GM12878 (cell line): ENCODE measurements at places on chromosomes 13 and 19. TPM values are rescaled to one million over a fixed set of nuclear protein-coding genes. Genes with fewer than 3 reads are reported as not detected.

GPR4 gene
- not detected in 2 replicates for total RNA-seq

CCL25 gene
- 10.4 and 11.3 TPM in 2 replicates for total RNA-seq

BCAM gene
- total RNA-seq: 0.29 and 0.64 TPM in 2 replicates

- no peaks in the 10 kb centered on the region for H3K4me1 ChIP-seq
- no peak overlapping the region for H3K4me3 ChIP-seq
- no peak for DNase-seq
- H3K36me3 ChIP-seq: no peaks in the 10 kb centered on the region
- H3K27me3 ChIP-seq: no peaks in the 10 kb centered on the region; the same call in 1 of the 2 replicates
Measured at GRCh38 chr13:31029102-31029501, 96.6 kb downstream of the TEX26 start.

GRCh38 chr19:47673426-47673825 lies 39.8 kb upstream of the EHD2 start:
- DNase-seq: no peak
- H3K4me3 ChIP-seq: no peak overlapping the region
- no peaks in the 10 kb centered on the region for H3K27me3 ChIP-seq

- no peaks in the 10 kb centered on the region for H3K36me3 ChIP-seq
- H3K4me3 ChIP-seq: no peak overlapping the region
- no peak for DNase-seq
- no peaks in the 10 kb centered on the region for H3K4me1 ChIP-seq
Measured at GRCh38 chr13:91247768-91248167, 99.7 kb upstream of the MIR17HG start.

DNA sequence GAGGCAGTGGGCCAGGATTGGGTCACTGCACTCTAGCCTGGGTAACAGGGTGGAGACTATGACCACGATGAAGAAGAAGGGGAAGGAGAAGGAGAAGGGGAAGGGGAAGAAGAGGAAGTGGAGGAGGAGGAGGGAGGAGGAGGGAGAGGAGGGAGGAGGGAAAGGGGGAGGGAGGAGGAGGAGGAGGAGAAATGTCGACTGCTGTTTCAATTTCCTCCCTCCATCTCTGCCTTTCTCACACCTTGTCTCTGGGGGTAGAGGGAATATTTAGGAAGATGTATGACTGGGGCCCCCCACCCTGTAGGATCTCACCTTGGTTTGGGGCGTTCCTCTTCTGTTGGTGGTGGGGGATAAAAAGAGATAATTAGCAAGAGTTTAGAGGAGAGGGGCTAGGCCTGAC lies 3.8 kb downstream of the TNNT1 start:
- no peak for DNase-seq
- no peaks in the 10 kb centered on the region for H3K36me3 ChIP-seq
- no peak overlapping the region for H3K27ac ChIP-seq
- no peaks in the 10 kb centered on the region for H3K4me1 ChIP-seq
- H3K27me3 ChIP-seq: no peaks in the 10 kb centered on the region; the same call in 1 of the 2 replicates

- no peaks in the 10 kb centered on the region for H3K36me3 ChIP-seq
- H3K27ac ChIP-seq: no peak overlapping the region
- H3K4me3 ChIP-seq: no peak overlapping the region; the same call in 1 of the 2 replicates
- DNase-seq: no peak
- peaks cover under 1% of the 10 kb centered on the region; the same call in 1 of the 2 replicates for H3K27me3 ChIP-seq
Measured at GRCh38 chr19:1291761-1292418, 6.2 kb downstream of the EFNA2 start.

GRCh38 chr13:51605698-51606097 lies 21.4 kb downstream of the WDFY2 start:
- H3K4me1 ChIP-seq: peaks cover 5% of the 10 kb centered on the region; the same call in 1 of the 2 replicates
- no peaks in the 10 kb centered on the region for H3K36me3 ChIP-seq
- no peak overlapping the region for H3K27ac ChIP-seq
- H3K27me3 ChIP-seq: no peaks in the 10 kb centered on the region
- no peak overlapping the region for H3K4me3 ChIP-seq
- no peak for DNase-seq

GRCh38 chr13:23552171-23552570 lies 18.0 kb upstream of the TNFRSF19 start:
- H3K4me3 ChIP-seq: no peak overlapping the region
- no peaks in the 10 kb centered on the region for H3K27me3 ChIP-seq
- H3K36me3 ChIP-seq: no peaks in the 10 kb centered on the region
- H3K27ac ChIP-seq: peak overlapping the region; percentile 49
- DNase-seq: no peak
